Fibroblast of lung (primary cell): ENCODE measurements at places on chromosomes 16 and 17. TPM values are rescaled to one million over a fixed set of nuclear protein-coding genes. Genes with fewer than 3 reads are reported as not detected.

NPIPB4 gene
- 18.2 and 32.2 TPM in 2 replicates for total RNA-seq

SKAP1 gene
- not detected in 2 replicates for total RNA-seq

APPBP2 gene
- total RNA-seq = 46.0 and 58.1 TPM in 2 replicates

VAT1L gene
- 15.7 and 86.9 TPM in 2 replicates for total RNA-seq

EVPL gene
- not detected in 2 replicates for total RNA-seq

ABCC3 gene
- total RNA-seq = 20.0 and 34.8 TPM in 2 replicates

MMP28 gene
- total RNA-seq = 2.8 and 4.6 TPM in 2 replicates

HOXB7 gene
- total RNA-seq = 6.4 and 7.4 TPM in 2 replicates

CCL2 gene
- 23.1 and 42.9 TPM in 2 replicates for total RNA-seq

SECTM1 gene
- 17.3 and 31.1 TPM in 2 replicates for total RNA-seq
